ENCODE measurements at places on chromosomes 11 and 22. TPM values are rescaled to one million over a fixed set of nuclear protein-coding genes. Genes with fewer than 3 reads are reported as not detected.

- H3K27ac ChIP-seq, result peak overlapping the region; percentile 79
- DNase-seq, result no peak
- H3K36me3 ChIP-seq, result peaks cover 19% of the 10 kb centered on the region
- H3K4me3 ChIP-seq, result peak overlapping the region; percentile 98
- no peaks in the 10 kb centered on the region for H3K27me3 ChIP-seq
These were observed 809 bp downstream of the MIEF1 start for GRCh38 chr22:39502789-39503409.

The APOBEC3F gene
- 6.5 TPM for total RNA-seq

The KDM4D gene
- 0.65 TPM for total RNA-seq

The BATF2 gene
- total RNA-seq, result not detected

Data from chondrocyte (in vitro differentiated cells).